ENCODE measurements at places on chromosomes 6 and 20.

DNA sequence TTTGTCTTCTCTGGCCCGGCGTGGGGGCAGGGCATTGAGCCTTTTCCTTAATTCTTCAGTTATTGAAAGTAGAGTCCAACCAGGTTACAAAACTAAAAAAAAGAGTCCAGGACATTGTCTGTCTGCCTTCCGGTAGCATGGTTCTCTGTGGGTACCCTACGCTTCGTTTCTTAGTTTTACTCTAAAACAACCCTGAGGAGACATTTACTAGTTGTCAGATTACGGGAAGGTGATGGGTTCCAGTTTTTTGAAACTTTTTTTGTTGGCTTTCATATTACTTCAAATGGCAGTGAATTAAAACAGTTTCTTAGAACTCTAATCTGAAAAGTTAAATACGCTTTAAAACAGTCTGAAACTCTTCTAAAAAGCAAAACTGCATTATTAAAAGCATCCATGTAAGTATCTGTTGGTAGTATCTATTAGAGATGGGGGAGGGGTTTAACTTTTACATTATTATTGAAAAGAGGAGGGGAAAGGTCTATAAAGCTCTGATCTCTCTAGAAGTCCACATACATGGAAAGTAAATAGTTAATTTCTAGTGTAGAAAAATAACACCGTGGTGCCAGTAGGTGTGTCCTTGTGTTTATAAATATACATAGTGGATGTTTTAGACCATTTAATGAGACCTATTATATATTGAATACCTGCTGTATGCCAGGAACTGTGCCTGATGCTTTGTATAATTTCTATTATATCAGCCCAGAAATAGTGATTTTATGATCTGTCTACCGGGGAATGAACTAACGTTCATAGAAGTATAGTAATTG, 2.2 kb downstream of the BICRAL start:
- no peak for DNase-seq

DNA sequence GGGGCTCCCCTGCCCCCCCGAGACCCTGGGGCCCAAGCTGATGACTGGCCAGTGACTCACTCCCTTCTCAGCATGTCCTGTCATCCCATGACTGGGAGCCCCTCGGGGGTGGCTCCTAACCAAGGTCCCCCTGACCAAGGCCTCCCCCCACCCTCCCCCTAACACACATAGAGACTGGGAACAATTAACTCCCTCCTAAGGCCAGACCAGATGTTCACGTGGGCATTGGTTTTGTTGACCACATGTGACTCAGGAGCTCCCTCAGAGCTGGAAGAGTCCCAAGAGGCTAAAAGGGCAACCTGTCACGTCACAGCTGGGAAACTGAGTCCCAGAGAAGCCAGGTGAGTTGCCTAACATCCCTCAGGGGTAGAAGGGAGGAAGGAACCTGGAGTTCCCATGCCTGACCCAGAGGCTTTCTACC, 10.6 kb upstream of the CCN5 start:
- DNase-seq: no peak

DNA sequence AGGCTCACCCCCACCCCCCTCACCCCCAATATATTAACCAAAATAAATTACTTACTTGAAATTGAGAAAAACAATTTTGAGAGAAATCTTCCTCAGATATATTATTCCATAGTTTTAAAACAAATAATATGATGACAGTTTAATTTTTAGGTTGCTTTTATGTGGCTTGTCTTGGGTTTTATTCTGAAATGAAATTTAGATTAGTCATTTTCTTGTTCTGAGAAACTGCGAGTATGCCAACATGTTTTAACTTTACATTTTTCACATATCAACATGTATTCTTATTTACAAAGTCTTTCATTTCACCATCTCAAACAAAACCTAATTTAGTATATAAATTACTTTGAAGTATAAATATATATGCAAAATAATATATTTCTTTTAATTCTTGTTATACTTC, 11.1 kb downstream of the REV3L start:
- no peak for DNase-seq

DNA sequence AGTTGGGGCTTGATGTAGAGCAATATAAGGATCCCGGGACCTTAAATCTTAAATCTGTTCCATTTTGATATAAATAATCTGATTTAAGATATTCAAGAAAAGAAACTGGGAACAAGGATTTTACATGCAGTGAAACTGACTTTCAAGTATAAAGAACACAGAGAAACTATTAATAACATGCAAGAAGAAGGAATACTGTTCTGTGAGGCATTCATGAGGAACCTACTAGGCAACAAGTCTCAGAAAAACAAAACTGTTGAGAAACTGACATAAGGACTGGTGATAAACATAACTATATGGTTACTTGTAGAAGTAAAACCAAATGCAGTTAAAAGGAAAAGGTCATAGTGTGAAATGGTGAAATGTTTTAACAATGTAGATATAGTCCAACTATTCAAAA, 15.8 kb downstream of the HDDC2 start:
- no peak for DNase-seq

DNA sequence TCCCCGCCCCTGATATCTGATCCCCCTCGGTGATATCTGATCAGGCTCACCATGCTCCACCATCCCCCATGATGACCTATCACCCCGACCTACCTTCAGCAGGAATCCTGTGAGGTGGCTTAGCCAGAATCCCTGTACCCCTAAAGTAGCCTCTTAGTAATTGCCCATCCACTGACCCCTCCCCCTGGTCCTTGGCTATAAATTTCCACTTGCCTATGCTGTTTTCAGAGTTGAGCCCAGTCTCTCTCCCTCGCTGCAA, 177.5 kb upstream of the GGTLC1 start:
- DNase-seq: no peak

GRCh38 chr20:37991908-37992307, 41.3 kb downstream of the TTI1 start:
- no peak for DNase-seq

DNA sequence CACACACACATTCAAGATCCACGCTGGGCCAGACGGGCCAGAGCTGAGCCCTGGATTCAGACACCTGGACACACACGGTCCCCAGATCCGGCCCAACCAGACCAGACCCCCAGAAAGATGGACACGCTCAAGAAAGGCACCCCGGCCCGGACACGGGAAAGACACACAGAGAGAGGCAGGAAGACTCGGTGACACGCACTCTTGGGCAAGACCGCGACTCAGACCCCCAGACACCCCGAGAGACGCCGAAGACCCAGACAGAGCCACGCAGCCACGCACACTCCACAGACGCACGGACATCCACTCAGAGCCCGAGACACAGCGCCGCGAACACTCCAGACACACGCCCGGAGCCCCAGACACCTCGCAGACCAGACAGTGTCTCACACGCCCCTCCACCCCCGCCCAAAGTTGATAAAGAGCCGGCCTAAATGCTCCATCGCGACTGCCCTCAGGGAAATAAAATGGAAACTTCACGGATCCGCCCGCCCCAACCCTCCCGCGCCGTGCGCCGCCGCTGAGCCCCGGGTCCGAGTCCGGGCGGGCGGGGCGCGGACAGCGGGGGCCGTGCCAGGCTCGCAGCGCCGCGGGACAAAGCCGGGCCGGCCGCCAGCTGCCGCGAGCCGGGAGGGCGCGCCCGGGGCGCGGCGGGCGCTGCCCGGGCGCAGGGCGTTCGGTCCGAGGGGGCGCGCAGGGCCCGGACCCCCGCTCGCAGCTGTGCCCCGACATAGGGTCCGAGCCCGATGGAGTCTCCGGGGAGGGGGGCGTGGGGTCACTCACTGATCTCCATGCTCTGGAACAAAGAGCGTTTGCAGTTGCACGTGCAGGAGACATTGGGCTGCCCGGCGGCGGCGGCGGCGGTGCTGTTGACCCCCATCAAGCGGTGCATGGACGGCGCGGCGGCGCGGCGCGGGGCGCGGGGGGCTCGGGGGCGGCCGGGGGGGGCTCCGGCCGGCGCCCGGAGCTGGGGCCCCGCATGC, 831 bp downstream of the PMEPA1 start:
- no peak for DNase-seq

Measured in stimulated activated CD4-positive, alpha-beta T cell treated with anti-CD3 and anti-CD28 coated beads, TNF-alpha, amount 100 ng/mL, for 24 hours (primary cell).